ENCODE measurements at places on chromosomes 7 and 10.

GRCh38 chr7:5497295-5498103 lies 73.9 kb upstream of the TNRC18 start:
- no peak for DNase-seq

DNA sequence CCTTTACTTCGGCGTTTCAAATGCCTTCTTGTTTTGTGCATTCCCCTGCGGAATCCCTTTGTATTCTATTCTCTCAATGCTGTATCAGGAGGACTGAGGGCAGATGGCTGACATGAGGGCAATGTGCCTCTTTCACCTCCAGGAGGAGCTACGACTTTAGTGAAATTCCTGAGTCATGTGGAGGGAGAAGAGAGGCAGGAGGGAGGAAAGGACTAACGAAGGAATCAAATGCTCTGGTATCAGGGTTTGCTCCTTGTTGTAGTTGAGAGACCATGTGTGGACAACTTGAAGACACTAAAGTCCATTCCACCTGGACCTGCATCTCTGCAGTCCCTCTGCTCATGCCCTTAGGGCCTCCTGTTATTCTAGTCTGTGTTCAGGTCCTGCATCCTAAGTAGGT lies 40.2 kb upstream of the PRSS58 start:
- no peak for DNase-seq

- no peak for DNase-seq
Measured at GRCh38 chr10:118521415-118522117, 73.9 kb downstream of the PRLHR start.

GRCh38 chr7:55534916-55535590 lies 37.2 kb downstream of the VOPP1 start:
- DNase-seq = no peak

DNA sequence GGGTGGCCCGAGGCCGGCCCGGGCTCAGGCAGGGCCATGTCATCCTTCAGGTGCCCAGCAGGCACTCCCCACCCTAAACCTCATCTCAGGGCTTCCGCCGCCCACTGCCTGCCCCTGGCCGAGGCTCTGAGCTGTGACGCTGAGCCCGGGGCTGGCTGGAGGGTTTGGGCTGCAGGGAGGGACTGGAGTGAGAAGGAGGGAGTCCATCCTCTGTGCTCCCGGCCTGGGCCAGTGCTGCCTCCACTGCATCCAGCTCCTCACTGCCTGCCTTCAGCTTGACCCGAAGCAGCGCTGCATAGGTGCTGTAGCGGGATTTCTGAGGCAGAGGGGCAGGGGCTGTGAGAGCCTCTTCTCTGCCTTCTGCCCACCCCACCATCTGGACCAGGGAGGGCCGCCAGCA lies 7.6 kb downstream of the NFKB2 start:
- peak; percentile 22 for DNase-seq

- no peak for DNase-seq
Measured at GRCh38 chr7:46210467-46210866, 289.4 kb upstream of the IGFBP3 start.

- DNase-seq = no peak
Measured at GRCh38 chr10:127009366-127009765, 104.1 kb downstream of the DOCK1 start.

- DNase-seq = peak; percentile 26
Measured at GRCh38 chr7:118195837-118196474, 12.0 kb downstream of the LSM8 start.

DNA sequence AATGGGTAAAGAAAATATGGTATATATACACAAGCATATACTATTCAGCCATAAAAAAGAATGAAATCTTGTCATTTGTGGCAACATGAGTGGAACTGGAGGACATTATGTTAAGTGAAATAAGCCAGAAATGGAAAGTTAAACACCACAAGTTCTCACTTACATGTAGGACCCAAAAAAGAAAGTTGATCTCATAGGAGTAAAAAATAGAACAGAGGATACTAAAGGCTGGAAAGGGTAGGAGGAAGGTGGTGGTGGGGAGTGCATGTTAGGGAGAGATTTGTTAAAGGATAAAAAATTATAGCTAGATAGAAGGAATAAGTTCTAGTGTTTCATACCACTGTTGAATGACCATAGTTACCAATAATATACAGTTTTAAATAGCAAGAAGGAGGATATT lies 48.4 kb downstream of the TBC1D12 start:
- DNase-seq = no peak

DNA sequence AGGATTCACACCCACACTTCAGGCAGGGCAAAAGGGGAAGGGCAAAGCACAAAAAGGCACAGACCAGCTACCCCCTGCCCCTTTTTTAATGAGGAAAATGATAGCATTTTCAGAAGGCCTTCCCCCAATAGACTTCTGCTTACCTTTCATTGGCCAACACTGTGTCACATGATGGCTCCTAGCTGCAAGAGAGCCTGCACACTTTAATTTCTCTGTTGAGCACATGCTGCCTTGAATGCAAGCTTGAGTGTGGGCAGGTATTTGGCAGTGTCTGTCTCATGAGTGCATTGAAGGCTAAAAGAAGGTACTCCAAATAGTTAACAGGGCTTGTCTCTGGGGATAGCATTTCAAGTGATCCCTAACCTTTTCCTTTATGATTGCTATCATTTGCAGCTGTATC lies 175.4 kb upstream of the NFE2L3 start:
- no peak for DNase-seq

- DNase-seq = no peak
Measured at GRCh38 chr7:101934618-101935017, 117.2 kb downstream of the CUX1 start.

- DNase-seq = no peak
Measured at GRCh38 chr7:94903971-94904370, 3.4 kb upstream of the PPP1R9A start.
